ENCODE measurements at places on chromosomes 4 and X.
A peak's percentile ranks its signal among the peaks of the same experiment; 100 is the strongest.

DNA sequence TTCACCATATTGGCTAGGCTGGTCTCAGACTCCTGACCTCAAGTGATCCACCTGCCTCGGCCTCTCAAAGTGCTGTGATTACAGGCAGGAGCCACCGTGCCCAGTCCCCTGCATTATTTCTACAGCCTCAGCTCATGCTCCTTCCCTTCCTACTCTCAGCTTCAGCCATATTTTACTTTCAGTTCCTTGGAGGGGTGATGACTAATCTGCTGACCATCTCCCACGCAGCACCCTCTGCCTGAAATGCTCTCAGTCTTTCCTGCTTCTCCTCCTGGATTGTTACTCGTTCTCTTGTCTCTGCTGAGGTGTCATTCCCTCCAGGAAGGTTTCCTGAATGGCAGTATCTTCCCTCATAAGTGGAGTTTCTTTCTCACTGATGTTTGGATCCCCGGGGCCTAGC, 63.3 kb downstream of the MOSPD2 start:
- DNase-seq = no peak

- DNase-seq = peak; percentile 25
Measured at GRCh38 chr4:109690690-109691410, 12.4 kb downstream of the CASP6 start.

DNA sequence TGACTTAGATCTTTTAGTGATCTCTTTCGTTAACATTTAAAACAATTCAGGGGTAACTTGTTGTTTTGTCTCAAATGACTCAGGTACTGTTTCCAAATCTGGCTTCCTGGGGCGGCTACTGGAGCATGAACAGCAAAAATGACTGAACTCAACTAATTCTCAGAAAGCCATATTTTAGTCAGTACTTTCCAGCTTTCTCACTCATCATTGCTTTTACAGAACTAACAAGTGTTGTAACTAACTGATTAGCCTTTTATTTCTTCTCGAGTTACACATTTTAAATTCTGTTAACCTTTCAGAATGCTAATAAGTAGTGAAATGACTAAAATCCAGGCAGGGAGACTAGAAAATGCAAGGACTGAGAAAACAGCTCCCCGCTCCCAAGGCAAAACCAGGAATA, 55.3 kb downstream of the JADE3 start:
- DNase-seq = no peak

DNA sequence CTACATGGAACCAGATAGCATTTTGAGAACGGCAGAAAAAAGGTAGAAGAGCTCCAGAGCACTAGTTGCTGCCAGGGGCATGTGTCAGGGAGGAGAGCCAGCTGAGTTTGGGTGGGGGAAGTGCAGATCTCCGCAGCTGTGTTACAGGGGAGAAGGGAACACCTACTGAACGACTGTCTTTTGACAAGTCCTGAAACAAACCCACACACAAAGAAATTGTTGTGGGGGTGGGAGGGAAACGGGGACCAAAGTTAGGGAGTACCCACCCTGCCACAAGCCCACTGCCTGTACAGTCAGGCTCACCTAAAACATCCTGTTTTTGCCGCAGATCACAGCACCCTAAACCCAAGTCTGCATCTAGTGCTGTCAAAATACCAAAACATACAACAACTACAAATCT, 55.5 kb downstream of the LEF1 start:
- DNase-seq = peak; percentile 85

- peak; percentile 96 for DNase-seq
Measured at GRCh38 chrX:149939905-149940673, 1.8 kb upstream of the EOLA2 start.

GRCh38 chr4:102675141-102675540, 85.6 kb downstream of the MANBA start:
- DNase-seq = no peak

- no peak for DNase-seq
Measured at GRCh38 chr4:6509587-6509986, 37.2 kb upstream of the PPP2R2C start.

DNA sequence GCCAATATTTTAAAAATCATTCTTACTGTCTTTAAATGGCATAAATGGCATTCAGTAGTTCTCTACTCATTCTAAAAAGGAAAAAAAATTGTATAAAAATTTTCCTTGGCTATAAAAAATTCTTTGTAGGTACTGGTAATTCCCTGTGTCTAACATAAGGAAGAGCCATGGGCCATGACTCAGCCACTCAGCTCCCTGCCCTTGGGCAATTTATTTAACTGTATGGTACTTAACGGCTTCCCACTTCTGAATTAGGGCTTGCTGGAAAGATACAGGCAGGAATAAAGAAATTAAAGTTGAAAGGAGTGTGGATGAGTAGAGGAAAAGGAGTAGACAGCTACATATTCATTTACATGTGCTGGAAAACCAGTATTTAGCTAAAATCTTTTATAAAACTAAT, 30.6 kb downstream of the ABHD18 start:
- DNase-seq = no peak

DNA sequence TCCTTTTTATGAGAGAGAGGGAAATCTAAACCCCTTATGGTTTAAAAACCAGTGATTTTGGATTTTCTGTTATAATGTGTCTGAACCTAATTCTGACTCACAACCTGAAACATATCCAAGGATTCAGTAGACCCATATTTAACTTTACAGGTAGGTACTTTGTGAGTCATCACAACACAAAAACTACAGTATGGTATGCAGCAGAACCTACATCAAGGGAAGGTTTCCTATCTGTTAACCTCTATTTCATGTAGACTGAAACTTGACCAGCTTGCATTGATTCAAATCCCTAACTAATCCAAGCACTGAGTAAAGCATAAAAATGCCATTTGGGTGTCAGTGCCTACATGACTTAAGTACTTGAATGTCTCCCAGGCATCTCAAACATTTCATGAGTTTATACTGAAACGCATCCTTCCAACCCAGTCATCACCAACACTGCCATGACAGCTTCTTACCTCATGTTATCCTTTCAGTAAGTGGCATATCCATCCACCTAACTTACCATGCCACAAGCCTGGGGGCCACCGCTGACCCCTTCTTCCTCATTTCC, 4.3 kb upstream of the ARHGAP10 start:
- DNase-seq = no peak

GRCh38 chr4:80184825-80185756, 12.2 kb upstream of the PRDM8 start:
- peak; percentile 53 for DNase-seq

- no peak for DNase-seq
Measured at GRCh38 chr4:95541889-95542607, 6.7 kb downstream of the UNC5C start.

DNA sequence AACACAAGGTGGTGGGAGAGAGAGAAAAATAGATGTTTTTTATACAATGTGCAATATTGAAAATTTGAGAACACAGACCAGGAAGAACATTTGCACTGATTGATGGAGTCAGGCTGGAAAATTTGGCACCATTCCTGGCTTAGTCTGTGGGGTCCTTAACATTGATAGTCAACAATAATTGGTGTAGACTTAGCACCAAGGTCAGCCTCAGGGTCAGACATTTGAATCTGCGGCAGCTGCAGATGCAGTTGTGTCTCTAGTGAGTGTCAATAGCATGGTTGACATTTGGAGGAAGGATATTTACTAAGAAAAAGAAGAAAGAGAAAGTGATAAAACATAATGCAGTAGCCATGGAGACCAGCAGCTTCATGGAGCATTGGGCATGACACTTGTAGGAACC, 31.5 kb upstream of the GLRA3 start:
- DNase-seq = no peak

- DNase-seq = no peak
Measured at GRCh38 chr4:68361146-68361589, 11.3 kb upstream of the YTHDC1 start.

- DNase-seq = no peak
Measured at GRCh38 chr4:126799971-126800574, 832.7 kb upstream of the INTU start.

DNA sequence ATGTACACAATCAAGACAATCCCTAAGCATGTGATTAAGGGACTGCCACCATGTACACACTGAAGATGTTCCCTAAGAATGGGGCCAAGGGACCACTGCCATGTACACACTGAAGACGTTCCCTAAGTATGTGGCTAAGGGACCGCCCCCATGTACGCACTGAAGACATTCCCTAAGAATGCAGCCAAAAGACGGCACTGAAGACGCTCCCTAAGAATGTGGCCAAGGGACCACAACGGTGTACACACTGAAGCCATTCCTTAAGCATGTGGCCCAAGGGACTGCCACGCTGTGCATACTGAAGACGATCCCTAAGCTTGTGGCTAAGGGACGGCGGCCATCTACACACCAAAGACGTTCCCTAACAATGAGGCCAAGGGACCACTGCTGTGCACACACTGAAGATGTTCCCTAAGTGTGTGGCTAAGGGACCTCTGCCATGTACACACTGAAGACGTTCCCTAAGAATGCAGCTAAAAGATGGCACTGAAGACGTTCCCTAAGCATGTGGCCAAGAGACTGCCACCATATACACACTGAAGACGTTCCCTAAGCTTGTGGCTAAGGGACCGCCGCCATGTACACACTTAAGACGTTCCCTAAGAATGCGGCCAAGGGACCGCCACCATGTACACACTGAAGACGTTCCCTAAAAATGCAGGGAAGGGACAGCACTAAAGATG, 26.4 kb downstream of the DHRSX start:
- no peak for DNase-seq

GRCh38 chr4:11954093-11954492, 525.4 kb upstream of the HS3ST1 start:
- no peak for DNase-seq

DNA sequence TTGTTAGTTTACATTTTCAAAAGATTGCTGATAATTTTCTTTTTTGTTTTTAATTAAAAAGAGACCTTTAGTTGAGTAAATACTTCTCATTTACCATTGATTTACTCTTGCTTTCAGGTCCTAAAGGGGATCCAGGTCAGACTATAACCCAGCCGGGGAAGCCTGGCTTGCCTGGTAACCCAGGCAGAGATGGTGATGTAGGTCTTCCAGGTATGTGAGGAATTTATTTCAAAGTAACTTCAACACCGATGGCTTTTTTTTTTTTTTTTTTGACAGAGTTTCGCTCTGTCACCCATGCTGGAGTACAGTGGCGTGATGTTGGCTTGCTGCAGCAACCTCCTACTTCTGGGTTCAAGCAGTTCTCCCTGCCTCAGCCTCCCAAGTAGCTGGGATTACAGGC, 135.1 kb downstream of the IRS4 start:
- no peak for DNase-seq

GRCh38 chr4:156820931-156821330, 150.7 kb downstream of the PDGFC start:
- DNase-seq = no peak

DNA sequence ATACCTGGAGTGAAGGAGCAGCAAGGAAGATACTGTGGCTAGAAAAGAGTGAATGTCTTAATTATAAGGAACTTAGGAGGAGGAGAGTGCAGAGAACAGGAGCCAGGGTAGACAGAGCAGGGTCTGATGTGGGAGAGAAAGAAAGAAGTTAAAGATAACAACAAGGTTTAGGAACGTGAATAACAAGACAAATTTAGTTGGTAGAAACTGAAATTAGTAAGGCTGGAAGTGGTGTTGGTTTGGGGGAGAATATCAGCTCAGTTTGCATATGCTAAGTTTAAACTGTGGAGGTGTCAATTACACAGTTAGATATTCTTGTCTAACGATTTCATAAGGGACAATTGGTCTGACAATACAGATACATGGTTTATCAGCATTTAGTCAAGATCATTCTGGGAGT, 1123.7 kb upstream of the PABPC4L start:
- no peak for DNase-seq

GRCh38 chrX:45824471-45824870, 623.8 kb upstream of the DIPK2B start:
- DNase-seq = no peak

DNA sequence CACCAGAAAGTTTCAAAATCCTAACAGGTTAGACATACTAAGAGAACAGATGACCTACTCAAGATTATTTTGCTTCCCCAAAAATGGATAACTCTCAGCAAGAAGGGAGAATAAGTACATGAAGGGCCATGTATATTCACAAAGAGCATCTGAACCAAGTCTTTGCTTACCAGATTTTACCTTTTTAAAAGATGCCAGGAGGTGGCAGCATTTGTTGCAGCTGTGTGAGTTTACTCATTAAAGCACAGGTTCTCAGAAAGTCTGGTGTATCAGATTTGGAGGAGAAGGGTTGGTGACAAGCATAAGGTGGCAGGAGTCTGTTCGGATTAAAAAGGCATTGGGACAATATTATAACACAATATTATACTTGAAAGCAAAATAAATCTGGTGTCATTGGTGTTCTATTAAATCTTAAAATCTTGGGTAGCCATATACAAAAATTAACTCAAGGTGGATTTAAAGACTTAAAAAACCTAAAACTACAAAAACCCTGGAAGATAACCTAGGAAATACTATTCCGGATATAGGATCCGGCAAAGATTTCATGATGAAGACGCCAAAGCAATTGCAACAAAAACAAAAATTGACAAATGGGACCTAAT, 51.3 kb upstream of the NFKB1 start:
- peak; percentile 69 for DNase-seq

- no peak for DNase-seq
Measured at GRCh38 chr4:151251603-151252304, 25.2 kb upstream of the PRSS48 start.

- DNase-seq = no peak
Measured at GRCh38 chr4:7917669-7918068, 22.0 kb downstream of the AFAP1 start.

DNA sequence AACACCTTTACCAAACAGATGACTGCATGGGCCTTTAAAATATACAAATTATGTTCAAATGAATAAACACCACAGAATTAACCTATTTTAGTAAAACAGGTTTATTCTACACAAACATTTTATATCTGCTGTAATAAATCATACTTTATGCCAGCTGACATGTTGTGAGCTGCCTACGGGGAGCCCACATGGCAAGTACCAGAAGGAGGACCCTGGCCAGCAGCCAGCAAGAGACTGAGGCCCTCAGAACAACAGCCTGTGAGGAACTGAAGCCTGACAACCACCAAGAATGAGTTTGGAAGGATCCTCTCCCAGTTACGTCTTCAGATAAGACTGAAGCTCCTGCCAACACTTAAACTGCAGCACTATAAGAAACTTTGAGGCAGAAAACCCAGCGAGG, 377.0 kb downstream of the PDGFC start:
- no peak for DNase-seq

DNA sequence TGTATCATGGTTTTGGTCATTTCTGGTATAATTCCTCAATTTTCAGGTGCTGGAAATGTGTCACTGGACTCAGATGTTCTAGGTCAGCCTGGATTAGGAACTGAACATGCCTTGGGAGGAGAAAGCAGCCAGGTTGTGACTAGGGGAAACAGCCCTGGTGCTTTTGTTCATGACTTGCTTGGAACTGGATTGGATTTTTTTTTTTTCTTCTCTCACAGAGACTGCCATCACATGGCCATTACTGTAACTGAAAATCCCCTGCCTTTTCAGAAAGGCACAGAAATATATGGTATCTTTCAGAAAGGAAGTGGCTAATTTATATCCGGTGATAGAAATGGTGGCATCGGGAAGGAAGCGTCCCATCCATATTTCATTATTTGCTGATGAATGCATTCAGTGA, 34.6 kb downstream of the SEPTIN11 start:
- no peak for DNase-seq

DNA sequence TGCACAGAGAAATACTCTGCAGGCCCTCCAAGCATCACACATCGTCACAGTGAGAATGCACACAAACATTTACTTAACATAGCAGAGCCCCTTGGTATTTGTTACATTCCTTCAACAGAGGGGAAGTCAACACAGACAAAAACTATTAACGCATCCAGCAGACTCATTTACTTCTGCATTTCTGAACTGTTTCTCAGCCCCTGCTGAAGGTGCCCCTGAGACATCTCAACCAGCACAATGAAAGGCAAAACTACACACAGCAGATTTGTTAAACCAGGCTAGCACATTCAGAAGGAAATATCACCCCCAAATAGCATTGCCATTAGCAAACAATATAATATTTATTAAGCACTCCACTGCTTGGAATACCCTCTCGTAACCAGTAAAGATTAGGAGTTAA, 367.0 kb downstream of the RAB28 start:
- DNase-seq = no peak
